Psoas muscle (tissue), 8 donors: ENCODE measurements at places on chromosomes 13 and 19. TPM values are rescaled to one million over a fixed set of nuclear protein-coding genes. Genes with fewer than 3 reads are reported as not detected.

Gene PSPN
- 0.78 TPM for polyA plus RNA-seq

Gene C19orf25
- 19.9 TPM for polyA plus RNA-seq

Gene ZNF136
- polyA plus RNA-seq, result 1.0 TPM

Gene ZNF99
- under 0.01 TPM for polyA plus RNA-seq

DNA sequence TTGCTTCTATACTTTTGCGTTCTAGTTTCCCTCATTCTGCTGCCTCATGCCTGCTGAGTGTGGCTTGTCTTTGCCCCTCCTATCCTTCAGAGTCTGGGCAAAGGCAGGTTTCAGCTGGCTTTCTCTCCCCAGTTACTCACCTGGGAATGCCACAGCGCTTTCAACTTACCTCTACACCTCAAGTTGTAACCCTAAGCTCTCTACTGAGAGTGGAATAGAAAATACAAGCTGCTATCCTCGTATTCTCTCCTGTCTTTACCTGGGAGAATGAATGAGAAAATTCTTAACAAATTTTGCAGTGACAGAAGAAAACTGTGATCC is 316.3 kb upstream of the KLF12 start:
- no peak overlapping the region for H3K27ac ChIP-seq
- no peaks in the 10 kb centered on the region for H3K27me3 ChIP-seq
- DNase-seq, result no peak
- no peaks in the 10 kb centered on the region for H3K4me1 ChIP-seq

- H3K4me1 ChIP-seq, result no peaks in the 10 kb centered on the region
- no peak overlapping the region for H3K4me3 ChIP-seq
- no peaks in the 10 kb centered on the region for H3K27me3 ChIP-seq
- no peak for DNase-seq
Measured at GRCh38 chr13:21134475-21134874, 41.9 kb downstream of the SKA3 start.

DNA sequence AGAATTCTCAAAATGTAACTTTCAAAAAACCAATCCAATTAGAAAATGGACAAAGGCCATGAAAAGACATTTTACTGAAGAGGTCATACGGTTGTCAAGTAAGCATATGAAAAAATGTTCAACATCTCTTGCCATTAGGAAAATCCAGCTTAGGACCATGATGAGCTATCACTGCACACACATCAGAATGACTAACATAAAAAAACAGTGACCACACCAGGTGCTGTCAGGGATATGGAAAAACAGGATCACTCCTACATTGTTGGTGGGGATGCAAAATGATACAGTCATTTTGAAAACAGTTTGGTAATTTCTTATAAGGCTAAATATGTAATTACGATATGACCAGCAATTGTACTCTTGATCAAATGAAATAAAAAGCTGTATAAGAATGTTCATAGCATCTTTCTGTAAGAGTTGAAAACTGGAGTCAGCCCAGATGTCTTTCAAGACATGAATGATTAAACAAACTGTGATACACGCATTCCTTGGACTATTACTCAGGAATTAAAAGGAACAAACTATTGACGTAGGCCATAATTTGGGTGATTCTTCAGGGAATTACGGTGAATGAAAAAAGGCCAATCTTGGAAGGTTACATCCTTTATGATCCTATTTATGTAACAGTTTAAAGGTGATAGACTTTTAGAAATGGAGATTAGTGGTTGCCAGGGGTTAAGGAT is 26.9 kb upstream of the RCBTB2 start:
- no peaks in the 10 kb centered on the region for H3K4me1 ChIP-seq
- no peak overlapping the region for H3K4me3 ChIP-seq
- H3K27me3 ChIP-seq, result no peaks in the 10 kb centered on the region

- H3K27ac ChIP-seq, result no peak overlapping the region
- H3K36me3 ChIP-seq, result no peaks in the 10 kb centered on the region
- H3K4me1 ChIP-seq, result peaks cover 15% of the 10 kb centered on the region
- H3K27me3 ChIP-seq, result no peaks in the 10 kb centered on the region
- no peak for DNase-seq
- no peak overlapping the region for H3K4me3 ChIP-seq
Measured at GRCh38 chr13:44131069-44131614, 242.5 kb upstream of the SERP2 start.

DNA sequence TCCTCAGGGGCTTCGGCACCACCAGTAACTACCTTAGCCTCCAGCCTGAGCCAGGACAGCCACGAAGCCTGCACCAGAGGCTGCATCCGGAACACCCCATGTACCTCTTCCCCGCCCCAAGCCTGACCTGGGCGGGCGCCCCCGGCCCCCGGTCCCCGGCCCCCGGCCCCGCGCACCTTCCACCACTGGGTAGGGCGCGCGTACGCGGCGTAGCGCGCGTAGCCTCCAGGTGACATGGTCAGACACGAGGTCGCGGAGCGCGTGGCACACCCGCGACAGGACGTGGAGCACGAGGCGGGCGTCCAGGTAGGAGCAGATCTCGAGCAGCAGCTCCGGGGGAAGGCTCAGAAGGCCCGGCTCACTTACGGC is 450 bp downstream of the FBXW9 start:
- H3K4me1 ChIP-seq, result peaks cover 10% of the 10 kb centered on the region
- H3K4me3 ChIP-seq, result peak overlapping the region; percentile 93
- no peaks in the 10 kb centered on the region for H3K27me3 ChIP-seq
- no peak for DNase-seq
- H3K36me3 ChIP-seq, result peaks cover 31% of the 10 kb centered on the region
- peak overlapping the region; percentile 88 for H3K27ac ChIP-seq

DNA sequence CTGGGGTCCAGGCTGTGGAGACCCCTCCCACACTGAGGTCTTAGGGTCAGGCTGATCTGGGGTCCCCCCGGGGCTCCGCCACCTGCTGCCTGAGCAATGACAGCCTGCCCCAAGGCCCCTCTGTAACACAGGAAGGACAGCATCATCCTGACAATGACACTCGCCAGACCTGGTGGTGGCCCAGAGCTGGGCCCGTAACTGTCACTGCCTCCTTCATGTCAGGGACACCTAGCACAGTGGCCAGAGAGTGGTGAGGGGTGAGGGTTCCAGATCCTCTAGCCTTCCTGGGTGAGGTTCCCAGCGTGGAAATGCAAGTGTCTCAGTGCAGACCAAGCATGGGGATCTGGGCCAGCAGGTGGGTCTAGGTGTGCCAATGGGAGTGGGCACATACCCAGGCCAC is 27.8 kb downstream of the OPA3 start:
- H3K27me3 ChIP-seq, result no peaks in the 10 kb centered on the region
- no peak overlapping the region for H3K4me3 ChIP-seq
- H3K36me3 ChIP-seq, result peaks cover 5% of the 10 kb centered on the region
- DNase-seq, result no peak
- H3K27ac ChIP-seq, result no peak overlapping the region

- H3K4me3 ChIP-seq, result peak overlapping the region; percentile 56
- no peaks in the 10 kb centered on the region for H3K36me3 ChIP-seq
- no peaks in the 10 kb centered on the region for H3K27me3 ChIP-seq
- H3K27ac ChIP-seq, result no peak overlapping the region
- no peak for DNase-seq
Measured at GRCh38 chr13:27961227-27962085, 7.7 kb downstream of the CDX2 start.

DNA sequence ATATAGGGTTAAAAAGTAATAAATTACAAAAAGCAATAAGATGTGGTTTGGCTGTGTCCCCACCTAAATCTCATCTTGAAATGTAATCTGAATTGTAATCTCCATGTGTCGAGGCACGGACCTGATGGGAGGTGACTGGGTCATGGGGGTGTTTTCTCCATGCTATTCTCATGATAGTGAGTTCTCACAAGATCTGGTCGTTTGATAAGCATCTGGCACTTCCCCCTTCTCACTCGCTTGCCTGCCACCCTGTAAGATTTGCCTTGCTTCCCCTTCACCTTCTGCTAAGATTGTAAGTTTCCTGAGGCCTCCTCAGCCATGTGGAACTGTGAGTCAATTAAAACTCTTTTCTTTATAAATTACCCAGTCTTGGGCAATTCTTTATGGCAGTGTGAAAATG is 577.4 kb downstream of the TBC1D4 start:
- H3K27me3 ChIP-seq, result no peaks in the 10 kb centered on the region
- no peaks in the 10 kb centered on the region for H3K4me1 ChIP-seq
- no peak overlapping the region for H3K4me3 ChIP-seq
- H3K36me3 ChIP-seq, result no peaks in the 10 kb centered on the region
- H3K27ac ChIP-seq, result no peak overlapping the region

GRCh38 chr19:12649941-12650340 is 16.6 kb downstream of the MAN2B1 start:
- H3K4me1 ChIP-seq, result peaks cover 10% of the 10 kb centered on the region
- no peak for DNase-seq
- no peak overlapping the region for H3K4me3 ChIP-seq
- no peaks in the 10 kb centered on the region for H3K27me3 ChIP-seq
- H3K36me3 ChIP-seq, result no peaks in the 10 kb centered on the region
